Muscle of arm (tissue), 14 donors: ENCODE measurements at places on chromosomes 1 and 21.

DNA sequence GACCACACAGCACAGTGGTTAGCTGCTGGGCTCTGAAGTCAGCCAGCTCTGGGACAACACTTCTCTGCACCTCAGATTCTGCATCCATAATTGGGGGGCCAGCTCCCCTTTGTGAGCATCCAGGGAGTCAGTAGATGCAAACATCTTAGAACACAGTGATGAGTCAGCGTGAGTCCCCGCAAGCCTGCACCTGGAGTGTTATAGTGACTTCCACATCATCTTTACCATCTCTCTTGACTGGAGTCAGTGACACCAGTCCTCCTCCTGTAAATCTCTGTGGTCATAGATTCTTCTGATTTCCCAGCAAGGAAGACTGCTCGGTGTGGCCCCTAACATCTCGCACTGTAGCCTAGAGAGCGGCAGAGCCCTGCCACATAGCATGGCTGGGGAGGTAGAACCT, 13.9 kb upstream of the EDN2 start:
- DNase-seq = no peak

GRCh38 chr1:29912425-29912824, 676.1 kb downstream of the PTPRU start:
- no peak for DNase-seq

- DNase-seq = no peak
Observed at GRCh38 chr1:225962440-225962975, 21.5 kb upstream of the LEFTY2 start.

- no peak for DNase-seq
Observed at GRCh38 chr1:70360321-70360720, 5.8 kb upstream of the ANKRD13C start.

DNA sequence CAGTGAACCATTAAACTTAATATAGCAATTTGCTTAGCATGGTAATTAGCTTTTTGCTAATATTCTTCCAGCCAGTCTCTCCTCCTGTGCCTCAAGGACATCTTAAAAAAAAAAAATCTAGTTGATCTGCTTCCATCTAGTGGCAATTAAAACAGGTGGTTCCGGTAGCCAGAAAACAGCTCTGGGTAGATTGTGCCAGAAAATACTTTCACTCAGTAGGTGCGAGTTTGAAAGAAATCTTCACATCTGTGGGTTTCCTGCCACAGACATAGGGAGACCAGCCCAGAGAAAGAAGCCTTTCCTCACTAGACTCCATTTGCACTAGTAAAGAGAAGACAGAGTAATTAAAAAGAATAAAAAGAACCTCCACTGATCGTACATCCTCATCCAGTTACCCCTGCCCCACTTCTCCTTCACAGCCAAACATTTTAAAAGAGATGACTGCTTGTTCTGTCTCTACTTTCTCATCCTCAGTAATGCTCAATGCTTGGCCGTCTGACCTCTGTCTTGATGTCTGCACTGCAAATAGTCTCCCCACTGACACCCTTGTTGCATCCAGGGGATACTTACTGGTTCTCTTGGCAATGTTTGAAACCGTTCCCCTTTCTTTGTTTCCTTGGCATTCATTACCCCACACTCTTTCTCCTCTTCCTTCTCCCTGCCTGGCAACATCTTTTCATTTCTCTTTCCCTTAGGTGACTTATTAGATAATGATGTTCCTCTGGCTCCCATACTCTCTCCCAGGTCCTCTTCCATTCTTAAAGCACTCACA, 16.9 kb downstream of the SELL start:
- no peak for DNase-seq

DNA sequence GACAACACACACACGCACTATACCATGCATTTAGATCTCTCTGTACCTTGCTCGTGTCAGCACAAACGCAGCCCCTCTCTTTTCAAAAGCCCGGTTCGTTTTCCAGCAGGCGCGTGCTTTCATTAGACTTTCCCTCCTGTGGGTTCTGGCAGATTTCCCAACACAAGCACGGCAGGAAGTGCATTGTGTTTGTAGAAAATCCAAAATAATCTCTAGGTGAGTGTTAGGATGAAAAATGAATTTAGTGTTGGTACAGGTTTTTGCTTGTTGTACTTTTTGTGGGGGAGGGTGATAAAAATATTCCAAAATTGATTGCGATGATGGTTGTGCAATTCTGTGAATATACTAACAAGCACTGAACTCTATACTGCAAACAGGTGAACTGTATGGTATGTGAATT, 54.1 kb upstream of the POFUT2 start:
- DNase-seq = no peak

DNA sequence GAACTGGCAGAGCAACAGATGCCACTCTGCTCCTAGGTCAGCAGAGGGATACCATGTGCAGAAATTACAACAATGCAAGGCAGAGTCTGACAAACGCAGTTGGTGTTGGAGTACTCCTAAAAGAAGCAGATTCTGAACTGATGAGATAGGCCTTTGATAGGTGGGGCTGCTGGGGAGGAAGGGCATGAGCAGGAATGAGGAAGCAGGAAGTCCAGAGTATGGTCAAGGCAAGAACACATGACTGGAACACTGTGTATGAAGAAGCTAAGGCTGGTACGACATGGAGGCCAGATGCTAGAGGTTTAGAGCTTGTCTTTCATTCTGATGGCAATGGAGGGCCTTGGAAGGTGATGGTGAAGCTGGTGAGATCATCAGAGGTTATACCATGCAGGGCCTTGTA, 11.5 kb upstream of the THRAP3 start:
- no peak for DNase-seq

DNA sequence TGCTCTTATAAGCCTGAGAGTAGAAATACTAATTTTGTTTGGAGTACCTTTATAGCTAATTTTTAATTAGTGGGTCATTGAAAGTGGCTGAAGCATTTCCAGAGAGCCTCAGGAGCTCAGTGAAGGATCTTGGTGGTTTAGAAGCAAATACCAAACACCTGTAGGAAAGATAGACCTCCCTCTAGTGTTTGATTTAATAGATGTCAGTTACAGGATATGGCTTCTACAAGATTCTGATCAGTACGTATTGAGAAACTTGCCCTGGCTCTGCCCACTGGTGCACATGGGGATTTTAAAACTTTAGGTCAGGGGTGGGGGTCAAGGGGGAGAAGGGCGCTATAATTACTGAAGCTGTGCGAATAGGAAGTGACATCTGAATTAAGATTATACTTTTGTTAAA, 122.2 kb downstream of the POU2F1 start:
- no peak for DNase-seq

GRCh38 chr1:34166191-34166624, 1.2 kb upstream of the CSMD2 start:
- no peak for DNase-seq

GRCh38 chr1:41101950-41102607, 80.6 kb upstream of the SLFNL1 start:
- peak; percentile 96 for DNase-seq

GRCh38 chr1:231032963-231033362, 7.1 kb downstream of the FAM89A start:
- no peak for DNase-seq

DNA sequence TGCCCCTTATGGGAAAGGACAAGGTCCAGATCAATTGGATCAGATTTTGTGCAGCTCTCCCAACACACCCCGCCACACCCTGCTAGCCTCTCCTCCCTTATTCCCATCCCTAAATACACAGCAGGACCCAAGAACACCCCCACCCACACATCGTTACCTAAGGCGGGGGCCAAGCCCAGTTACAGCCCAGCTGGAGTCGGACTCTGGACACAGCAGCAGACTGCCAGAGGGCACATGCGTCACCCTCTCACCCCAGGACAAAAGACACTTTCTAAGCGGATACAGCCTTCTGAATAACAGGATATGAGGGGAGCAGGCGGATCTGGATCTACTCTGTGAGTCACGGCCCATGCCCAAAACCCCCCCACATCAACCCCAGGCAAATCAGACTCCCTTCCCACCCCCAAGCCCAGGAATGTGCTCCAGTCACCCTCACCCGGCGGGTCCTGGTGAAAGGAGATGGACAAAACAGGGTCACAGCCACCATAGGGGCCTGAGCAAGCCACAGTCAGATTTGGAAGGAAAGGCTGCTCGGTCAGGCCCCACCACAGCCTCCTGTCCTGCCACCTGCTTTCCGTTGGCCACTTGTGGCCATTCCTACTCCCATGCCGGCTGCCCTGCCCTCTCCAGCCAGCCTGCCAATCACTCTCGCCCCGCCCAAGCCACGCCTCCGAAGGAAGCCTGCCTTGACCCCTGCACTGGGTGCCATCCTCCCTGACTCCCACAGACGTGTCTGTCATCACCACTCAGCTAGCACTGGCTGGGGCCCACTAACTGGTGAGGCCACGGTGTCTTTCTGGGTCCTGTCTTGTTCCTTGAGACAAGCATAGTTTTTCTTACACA, 4.0 kb downstream of the S100A16 start:
- DNase-seq = no peak

- no peak for DNase-seq
Observed at GRCh38 chr1:14517841-14518180, 80.7 kb upstream of the KAZN start.

DNA sequence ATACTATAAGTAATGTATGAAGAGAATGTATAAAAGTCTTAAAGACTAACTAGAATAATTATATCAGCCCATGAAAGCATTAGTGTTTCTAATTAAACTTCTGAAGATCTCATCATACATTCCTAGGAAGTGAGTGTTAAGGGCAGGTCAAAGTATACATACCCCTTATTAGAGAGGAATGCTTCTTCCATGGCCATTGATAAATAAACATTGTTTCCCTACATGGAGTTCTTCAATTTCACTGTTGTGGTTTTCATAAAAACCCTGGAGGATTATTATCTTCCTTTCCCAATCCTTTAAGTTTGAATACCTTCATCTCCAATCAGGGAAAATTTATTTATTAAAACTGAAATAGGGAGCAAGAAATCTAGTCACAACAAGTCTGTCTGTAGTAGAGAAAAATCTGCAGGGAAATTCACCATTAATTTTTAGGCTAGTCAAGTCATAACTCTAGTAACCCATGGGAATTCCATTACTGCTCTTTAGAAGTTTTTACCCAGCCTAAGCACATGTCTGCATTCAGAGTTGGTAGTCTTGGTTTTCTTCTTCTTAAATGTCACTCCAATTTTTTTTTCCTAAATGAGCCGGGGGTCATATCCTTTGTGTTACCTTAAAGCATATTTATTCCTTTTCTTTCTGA, 147.0 kb downstream of the TNFSF18 start:
- DNase-seq = no peak

DNA sequence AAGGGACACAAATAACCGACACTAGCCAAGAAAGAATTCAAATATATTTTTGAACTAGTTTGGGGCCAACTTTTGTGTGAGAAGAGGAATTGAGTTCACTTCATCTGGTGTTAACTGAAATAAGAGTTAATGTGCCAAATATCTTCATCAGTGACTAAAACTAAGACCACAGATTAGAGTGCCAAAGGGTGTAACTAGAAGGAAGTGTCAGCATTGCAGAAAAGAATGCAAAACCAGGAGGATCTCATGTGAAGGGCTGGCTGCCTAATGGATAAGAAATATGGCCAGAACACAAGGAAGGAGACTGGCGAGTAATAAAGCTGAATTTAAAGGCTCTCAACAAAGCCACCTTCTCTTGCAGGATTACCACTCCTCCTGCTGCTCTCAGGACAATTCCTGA, 61.8 kb upstream of the LRRC8D start:
- DNase-seq = no peak

- no peak for DNase-seq
Observed at GRCh38 chr1:37032660-37033354, 1.5 kb downstream of the GRIK3 start.

DNA sequence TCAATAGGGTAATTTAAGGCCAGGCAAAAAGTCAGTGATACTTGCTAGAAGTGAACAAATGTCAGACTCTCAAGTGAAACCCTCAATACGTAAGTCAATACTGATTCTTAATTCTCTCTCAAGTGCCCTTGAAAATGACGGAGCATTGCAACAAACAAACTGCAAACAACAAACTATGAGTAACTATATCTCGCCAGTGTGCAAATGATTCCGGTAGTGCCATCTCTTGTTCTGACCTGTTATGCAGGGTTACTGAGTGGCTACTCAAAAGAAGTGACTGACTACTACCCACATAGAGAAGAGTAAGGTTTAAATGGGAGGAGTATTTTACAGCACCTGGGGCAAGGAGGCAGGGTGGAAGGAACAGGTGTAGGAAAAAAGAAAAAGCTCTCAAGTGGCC, 1.6 kb downstream of the SLC19A2 start:
- DNase-seq = no peak

DNA sequence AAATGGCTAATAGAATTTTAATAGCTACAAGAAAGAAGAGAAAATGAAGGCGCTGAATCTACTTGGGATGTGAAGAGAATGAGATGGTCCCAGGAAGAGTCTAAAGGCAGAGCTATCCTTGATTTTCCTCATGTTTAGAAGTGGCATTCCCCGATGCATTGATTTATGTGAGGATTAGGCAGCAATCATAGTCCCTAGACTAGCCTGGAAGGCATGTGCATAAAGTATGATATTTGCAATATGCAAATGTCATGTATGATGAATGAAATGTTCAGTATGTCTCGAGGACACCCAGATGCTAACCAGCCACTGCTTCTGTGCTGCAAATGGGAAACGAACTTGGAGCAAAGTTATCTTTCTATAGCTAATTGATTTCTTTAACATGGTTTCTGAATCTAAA, 641.5 kb upstream of the PLXNA2 start:
- no peak for DNase-seq

- no peak for DNase-seq
Observed at GRCh38 chr1:224583774-224584173, 32.3 kb upstream of the CNIH3 start.

- no peak for DNase-seq
Observed at GRCh38 chr1:30888391-30888790, 20.2 kb downstream of the SDC3 start.

DNA sequence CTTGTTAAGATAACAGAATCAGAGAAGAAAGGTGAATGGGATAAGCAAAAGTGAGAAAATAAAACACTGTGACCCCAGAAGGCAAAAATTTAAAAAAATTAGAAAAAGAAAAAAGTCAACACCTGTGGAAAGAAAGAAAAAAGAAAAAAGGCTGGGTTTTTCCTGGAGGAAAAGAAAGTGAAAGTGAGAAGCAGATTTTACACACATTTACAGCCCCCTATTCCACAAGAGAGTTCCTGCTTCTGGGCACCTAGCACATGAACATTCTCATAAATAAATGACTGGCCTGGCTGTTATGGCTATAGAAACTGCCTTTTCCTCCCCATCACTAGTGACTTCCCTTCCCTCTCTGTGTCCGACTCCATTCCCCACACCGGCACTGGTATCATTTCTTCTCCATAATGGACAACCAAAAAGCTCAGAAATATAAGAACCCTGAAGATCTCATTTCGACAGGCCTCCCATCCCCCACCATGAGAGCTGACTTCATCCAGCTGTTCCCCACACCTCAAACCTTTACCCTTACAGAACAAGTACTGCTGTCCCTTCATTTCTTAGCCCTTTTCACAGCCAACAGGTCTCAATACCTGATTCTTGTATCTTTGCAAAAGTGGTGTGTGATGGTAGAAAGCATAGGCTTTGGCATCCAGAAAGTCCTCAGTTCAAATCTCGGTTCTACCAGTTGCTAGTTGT, 12.6 kb downstream of the MTF1 start:
- no peak for DNase-seq
